ENCODE measurements at places on chromosomes 11 and 22.

DNA sequence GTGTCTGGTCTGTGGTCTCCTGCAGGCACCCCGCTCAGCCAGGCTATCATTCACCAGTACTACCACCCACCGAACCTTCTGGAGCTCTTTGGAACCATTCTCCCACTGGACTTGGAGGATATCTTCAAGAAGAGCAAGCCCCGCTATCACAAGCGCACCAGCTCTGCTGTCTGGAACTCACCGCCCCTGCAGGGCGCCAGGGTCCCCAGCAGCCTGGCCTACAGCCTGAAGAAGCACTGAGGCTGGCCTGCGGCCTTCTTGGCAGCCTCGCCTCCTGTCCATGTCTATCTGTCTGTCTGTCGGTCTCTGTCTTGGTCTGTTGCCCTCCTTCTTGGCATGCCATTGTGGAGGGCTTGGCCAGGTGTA lies 27.9 kb downstream of the INCENP start:
- no peak for DNase-seq

DNA sequence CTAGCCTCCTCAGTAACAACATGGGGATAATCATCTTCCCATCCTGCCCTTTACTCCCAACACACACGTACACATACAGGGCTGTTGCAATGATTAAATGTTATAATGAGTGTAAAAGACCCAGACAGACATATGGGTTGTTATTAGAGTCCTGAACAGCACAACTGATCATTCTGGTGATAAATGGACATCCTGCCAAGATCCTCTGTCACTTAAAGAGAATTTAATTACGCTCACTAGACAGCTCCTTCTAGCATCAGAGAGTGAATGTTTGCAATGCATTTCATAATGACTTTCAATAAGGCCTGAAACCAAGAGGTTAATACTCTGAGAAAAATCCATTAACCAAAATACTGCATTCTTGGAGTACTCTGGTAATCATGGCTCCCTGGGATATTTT lies 115.8 kb downstream of the KCNC1 start:
- DNase-seq, result no peak

DNA sequence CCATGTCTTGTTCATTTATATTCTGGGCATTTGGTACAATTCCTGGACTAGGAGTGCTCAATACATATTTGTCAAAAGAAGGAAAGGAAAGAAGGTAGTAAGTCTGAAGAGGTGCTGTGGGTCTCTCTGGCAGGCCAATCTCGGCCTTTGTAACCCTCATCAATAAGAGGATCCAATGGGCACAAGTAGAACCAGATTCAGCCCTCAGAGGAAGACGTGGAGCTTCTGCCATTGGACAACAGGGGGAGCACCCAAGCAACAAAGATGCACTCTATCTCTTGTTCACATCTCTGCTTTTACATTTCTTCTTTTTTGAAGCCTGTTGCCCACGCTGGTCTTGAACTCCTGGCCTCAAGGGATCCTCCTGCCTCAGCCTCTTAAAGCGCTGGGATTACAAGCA lies 2.2 kb upstream of the VPS11 start:
- DNase-seq, result no peak

- DNase-seq, result no peak
Measured at GRCh38 chr22:50723991-50724390, 14.0 kb upstream of the ACR start.

DNA sequence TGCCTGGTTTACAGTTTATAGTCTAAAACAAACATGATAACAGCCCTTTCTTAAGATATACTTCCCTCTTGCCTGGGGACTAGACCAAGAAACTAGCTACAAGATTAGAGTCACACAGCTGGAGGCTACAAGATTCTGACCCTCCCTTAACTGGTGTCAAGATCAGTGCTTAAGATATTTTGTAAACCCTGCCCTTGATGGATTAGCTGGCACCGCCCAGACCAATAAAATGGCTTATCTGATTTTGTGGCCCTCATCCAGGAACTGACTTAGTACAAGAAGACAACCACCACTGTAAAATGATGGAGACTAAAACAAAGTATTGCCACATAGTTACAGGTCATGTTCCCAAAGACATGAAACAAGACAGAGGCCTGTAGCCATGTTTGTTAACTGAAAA lies 53.4 kb downstream of the FAM181B start:
- DNase-seq, result no peak

- no peak for DNase-seq
Measured at GRCh38 chr22:37680191-37680851, 4.9 kb downstream of the LGALS1 start.

GRCh38 chr11:126189109-126189929 lies 22.1 kb downstream of the RPUSD4 start:
- no peak for DNase-seq

DNA sequence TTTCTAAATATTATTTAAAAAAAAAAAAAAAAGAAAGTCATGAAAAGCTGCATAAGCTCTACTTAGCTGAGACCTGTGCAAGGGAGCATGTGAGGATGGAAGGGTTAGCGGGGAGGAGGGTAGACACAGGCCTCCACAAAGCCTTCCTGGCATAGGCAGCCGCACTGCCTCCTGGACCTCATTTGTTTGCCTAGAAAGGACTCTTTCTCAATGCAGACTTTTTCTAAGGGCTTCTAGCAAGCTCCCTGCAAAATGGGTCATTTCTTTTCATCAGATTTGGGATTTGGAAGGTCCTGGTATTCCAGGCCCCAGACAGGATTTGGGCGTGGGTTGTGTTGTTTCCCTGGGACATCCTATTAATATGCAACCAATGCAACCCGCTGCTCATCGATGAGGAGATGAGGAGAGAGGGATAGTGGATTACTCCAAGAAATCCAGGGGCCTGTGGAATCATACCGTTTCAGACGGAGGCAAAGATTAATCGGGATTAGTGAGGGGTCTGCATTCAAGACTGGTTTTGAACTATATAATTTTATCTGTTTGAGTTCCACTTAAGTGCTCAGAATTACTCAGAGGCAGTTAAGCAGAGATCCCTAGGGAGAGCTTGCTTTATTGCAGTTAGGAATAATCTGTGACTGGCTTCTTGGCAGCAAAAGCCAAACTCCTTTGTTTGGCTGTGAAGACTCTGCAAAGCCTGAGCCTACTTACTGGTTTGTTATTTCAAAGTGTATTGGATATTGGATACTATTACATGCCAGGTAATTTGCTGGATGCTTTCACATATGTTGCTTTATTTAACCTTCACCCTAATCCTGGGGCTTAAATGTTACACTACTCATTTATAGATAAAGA lies 106.9 kb upstream of the NAV2 start:
- DNase-seq, result no peak

GRCh38 chr11:12106501-12106900 lies 3.9 kb upstream of the MICAL2 start:
- no peak for DNase-seq

DNA sequence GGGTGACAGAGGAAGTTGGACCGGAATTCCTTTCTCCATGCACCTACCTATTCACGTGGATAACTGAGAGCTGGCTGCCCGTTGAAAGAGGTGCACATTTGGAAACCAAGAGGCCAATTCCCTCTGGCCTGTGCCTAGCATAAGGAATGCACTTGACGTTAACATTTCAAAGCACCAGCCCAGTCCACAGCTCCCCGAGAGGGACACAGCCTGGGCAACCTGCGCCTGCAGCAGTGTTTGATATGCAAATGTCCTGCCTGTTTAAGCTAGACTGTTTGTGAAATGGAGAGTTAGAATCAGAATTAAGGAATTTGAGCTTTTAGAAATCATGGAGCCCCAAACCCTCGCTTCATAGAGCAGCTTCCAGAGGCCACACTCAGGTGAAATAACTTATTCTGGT lies 126.1 kb downstream of the DSCAML1 start:
- no peak for DNase-seq

DNA sequence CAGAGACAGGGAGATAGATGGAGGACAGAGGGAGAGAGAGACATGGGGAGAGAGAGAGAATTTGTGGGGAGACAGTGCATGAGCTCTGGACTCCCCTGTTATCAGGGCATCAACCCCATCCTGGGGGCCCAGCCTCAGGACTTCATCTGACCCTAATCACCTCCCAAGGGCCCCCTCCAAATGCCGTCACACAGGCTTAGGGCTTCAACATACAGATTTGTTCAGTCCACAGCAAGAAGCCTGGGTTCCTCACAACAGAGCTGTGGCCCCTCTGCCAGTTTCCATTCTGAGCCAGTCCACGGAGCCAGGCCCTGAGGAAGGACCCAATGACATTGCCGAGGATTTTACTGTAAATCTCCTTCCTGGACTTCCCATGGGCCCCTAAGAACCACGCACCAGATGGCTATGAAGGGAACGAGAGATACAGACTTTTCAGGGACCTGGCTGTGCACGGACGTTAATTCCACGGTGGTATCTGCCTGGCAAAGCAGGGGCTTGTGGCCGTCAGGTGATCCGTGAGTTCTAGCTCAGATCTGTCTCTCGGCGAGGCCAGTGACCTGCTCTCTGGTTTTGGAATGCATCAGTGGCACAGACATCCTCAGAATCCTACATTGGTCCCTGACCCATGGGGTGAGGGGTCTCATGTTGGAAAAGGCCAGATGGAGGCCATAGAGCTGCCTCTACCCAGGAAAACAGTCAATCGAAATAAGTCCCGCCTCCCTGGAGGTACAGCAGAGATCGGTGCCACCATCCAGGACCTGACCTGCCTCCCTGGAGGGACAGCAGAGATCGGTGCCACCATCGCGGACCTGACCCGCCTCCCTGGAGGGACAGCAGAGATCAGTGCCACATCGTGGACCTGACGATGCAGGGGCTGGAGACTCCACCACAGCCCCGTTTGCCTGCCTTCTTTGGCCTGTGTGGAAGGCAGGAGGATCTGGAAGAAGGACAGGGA lies 8.7 kb upstream of the B4GALNT4 start:
- no peak for DNase-seq

DNA sequence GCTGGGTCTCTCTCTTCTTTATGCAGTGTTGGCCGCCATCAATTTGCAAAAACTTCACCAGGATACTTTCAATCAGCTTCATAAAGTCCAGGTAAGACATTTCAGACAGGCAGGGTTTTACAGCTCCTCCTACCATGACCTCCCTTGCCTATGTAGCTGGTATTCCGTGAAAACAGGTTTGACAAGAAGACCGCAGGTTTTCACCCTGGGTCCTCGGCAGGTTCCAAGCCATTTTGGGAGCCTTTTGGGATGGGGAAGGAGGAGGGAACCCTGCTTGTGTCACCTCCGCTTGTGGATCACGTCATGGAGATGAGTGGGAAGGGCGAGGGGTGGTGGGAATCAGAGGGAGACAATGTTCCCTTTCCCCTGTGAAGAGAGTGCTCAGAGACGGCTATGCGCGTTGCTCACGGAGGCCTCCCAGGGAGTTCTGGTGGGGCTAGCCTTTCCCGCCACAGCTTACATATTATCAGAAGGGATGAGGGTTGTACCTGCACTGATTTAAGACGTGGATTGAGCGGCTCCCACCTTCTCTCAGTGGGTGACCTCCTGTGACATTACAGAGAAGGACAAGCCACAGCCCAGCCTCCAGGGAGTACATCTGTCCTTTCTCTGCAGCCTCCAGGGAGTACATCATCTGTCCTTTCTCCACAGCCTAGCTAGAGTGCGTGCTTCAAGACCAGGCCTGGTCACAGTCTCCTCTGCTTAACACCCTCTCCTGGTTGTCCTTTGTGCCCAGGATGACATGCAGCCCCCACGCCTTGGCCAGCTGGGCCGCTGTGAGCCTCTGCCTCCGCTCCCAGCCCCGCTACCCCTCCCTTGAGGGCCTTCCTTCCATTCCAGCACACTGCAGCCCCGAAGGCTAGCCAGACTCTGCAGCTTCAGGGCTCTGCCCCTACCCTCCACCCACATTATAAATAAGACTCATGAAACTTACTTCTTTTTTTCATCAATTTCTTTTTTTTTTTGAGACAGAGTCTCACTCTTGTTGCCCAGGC lies 17.2 kb downstream of the GLB1L3 start:
- no peak for DNase-seq

DNA sequence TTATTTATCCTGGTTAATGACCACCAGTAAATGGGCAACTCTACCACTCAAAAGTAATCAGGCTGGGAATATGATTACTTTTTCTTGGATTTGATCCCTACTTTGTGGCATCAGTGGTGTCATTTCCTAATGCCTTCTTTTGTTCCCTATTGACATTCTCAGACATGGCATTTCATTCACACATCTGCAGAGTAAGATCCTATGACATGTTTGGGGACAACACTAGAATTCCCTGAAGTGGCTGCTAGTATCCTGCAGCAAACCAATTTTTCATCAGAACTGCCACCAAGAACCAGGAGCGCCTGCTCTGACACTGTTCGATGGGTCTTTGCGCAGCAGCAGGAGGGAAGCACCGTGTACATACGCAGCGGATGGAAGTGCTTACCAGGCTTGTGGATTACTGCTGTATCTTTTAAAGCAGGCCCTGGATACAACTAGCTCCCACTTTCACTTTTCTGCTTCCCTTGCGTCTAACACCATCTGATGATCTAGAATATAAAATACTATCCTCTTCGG lies 97.7 kb downstream of the LARGE2 start:
- DNase-seq, result no peak

GRCh38 chr22:50361222-50361621 lies 18.1 kb downstream of the PPP6R2 start:
- DNase-seq, result no peak

GRCh38 chr22:20807315-20807752 lies 33.4 kb downstream of the SERPIND1 start:
- no peak for DNase-seq

- DNase-seq, result no peak
Measured at GRCh38 chr22:20114506-20115475, 1.1 kb upstream of the RANBP1 start.

DNA sequence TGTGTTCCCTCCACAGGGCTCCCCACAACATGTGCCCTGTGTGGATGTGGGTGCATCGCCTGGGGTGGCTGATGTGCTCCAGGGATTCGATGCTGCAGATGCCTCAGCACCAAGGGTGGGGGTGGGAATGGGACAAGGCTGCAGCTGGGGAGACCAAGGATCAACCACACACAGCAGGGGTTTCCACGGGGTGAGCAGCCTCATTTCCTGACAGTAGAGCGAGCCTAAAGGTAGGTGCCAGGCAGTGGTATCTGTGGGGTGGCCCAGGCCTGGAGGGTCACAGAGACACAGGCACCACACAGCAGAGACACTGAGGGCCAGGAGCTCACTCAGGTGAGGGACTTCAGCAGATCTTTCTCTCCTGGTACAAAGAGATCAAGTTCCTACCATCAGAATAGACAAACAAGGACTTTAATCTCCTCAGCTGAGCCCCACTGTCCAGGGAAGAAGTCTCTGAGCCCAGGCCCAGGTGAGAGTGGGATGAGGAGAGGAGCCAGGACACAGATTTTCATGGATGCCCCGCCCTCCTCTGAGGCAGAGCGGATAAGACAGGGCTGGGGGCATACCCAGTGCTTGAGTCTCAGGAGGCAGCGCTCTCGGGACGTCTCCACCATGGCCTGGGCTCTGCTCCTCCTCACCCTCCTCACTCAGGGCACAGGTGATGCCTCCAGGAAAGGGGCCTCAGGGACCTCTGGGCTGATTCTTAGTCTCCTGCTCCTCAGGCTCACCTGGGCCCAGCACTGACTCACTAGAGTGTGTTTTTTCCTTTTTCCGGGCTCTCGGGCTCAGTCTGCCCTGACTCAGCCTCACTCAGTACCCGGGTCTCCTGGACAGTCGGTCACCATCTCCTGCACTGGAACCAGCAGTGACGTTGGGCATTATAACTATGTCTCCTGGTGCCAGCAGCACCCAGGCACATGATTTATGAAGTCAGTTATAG lies 19.7 kb downstream of the GGTLC2 start:
- DNase-seq, result no peak
